Upper lobe of left lung (tissue), 6 donors: ENCODE measurements at places on chromosomes 2 and 18. TPM values are rescaled to one million over a fixed set of nuclear protein-coding genes. Genes with fewer than 3 reads are reported as not detected.

Gene TDRD15
- not detected for total RNA-seq

Gene MOGAT1
- 1.00 TPM for total RNA-seq

Gene NPHP1
- total RNA-seq: 5.8 TPM

Gene EMILIN1
- 158 TPM for total RNA-seq

DNA sequence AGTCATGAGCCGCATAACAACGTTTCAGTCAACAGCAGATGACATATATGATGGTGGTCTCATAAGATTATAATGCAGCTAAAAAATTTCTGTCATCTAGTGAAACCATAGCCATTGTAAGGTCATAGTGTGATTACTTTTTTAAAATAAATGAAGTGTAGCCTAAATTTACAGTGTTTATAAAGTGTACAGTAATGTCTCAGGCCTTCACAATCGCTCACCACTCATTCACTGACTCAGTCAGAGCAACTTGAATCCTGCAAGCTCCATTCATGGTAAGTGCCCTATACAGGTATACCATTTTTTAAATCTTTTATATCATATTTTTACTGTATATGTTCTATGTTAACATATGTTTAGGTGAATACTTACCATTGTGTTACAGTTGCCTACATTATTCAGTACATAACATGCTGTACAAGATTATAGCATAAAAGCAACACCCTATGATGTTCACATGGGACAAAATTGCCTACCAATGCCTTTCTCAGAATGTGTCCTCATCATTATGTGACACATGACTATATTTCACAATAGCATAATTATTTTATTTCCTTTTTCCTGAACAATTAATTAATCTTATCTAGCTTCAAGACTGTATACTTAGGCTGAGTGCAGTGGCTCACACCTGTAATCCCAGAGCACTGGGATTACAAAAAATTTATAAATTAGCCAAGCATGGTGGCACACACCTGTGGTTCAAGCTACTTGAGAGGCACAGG lies 1115.9 kb upstream of the ZEB2 start:
- DNase-seq: no peak

DNA sequence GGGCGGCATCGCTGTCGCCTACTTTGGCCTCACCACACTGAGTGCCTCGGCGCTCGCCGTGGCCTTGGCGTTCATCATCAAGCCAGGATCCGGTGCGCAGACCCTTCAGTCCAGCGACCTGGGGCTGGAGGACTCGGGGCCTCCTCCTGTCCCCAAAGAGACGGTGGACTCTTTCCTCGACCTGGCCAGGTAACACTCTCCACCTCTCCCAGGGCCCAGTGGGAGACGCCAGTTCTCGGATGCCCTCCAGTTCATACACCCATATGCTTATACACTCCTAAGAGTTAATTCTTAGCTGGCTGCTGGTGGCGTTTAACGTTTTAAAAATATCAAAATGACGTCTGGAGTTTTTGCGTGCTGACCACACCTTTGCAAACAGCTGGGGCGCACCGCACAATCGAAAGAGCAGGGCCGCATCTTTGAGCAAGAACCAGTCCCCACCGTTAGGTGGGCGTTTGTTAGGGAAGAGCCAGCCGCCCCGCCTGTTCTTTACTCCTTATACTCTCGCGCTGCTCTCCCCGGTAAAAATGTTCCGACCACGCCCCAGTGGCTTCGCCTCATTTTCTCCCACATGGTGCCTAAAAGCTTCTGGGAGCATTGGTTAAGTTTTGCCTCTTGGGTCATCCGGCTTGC lies 899 bp downstream of the SLC1A4 start:
- peak; percentile 22 for DNase-seq

- no peak for DNase-seq
Measured at GRCh38 chr2:96642564-96643360, at the start of gene FER1L5. TSS of gene FER1L5 (plus strand) at chr2:96642764. CDS start at chr2:96642837, 73 bp downstream.

- peak; percentile 81 for DNase-seq
Measured at GRCh38 chr2:60552851-60553494, 481 bp downstream of the BCL11A start.

DNA sequence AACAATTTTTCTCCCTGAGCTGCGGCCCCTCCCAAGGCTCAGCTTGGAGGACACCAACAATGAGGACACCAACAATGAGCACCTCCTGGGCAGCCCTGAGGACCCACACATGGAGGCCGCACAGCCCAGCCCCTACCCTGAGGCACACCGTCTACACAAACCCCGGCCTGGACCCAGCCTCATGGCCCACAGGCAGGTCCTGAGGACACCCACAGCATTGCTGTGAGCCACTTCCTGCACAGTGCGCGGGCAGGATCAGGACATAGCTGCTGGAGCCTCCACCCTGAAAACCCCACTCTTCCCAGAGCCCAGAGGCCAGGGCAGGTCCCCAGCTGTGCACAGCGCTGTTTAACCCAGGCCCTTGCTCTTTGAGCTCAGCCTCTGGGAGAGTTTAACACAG lies 194.3 kb downstream of the RTP5 start:
- DNase-seq: no peak

- DNase-seq: no peak
Measured at GRCh38 chr2:128405467-128405900, 86.8 kb upstream of the HS6ST1 start.

- DNase-seq: no peak
Measured at GRCh38 chr2:31504311-31504710, 76.4 kb downstream of the SRD5A2 start.

GRCh38 chr2:111028720-111029119 lies 92.0 kb upstream of the BCL2L11 start:
- DNase-seq: no peak

GRCh38 chr18:3855966-3856365 lies 406.0 kb downstream of the TGIF1 start:
- no peak for DNase-seq

DNA sequence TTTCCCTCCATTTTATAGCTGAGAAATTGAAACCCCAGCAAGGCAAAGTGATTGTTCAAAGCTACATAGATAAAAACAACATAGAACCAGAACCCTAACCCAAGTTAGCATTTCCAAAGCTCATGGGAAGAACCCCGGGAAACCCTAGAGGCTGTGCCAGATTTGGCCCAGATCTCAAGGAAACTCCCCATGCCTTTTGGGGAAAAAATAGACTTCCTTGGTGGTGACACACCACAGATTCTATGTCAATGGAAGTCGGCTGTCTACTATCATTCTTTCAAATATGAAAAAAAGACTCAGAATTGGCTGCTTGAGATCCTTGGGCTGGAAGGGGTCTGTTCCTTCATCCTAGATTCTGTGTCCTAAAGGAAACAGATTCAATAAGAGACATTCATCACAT lies 8.4 kb downstream of the COL6A3 start:
- DNase-seq: no peak

DNA sequence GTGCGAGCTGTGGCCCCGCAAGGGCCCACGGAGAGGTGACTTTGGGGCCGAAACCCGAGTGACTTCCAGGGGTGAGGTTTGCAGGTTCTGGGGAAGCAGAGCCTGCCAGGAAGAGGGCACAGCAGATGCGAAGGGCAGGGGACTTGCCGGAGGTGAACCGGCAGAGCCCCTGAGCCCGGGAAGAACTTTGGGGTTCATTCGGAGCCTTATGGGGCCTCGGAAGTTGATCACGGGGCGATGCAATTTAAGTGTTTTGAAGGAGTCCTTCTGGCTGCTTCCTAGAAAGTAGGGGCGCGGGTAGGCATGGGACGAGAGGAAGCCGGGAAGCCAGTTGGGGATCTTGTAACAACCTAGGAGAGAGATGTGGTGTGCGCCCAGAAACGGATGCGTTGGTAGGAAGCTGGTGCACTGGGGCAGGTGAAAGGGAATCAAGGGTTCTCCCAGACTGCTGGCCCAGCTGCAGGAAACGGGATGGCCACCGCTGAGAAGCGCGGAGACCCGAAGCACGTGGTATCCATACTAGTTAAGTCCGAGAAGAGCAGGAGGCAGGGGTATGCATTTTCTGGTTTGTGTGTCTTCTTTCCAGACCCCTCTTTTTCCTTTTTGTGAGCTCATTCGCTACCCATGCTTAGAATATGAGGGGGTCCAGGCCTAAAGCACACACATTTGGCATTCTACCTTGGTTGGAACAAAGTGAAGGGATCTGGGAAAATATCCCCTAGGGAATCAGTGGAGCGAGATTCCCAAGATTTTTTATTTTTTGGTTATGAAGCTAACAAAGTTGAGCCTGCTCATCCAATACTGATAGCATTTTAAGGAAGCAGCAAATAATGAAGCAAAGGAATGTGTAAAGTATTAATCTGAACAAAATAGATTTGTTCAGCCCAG lies 758 bp downstream of the SCLY start:
- DNase-seq: peak; percentile 34

DNA sequence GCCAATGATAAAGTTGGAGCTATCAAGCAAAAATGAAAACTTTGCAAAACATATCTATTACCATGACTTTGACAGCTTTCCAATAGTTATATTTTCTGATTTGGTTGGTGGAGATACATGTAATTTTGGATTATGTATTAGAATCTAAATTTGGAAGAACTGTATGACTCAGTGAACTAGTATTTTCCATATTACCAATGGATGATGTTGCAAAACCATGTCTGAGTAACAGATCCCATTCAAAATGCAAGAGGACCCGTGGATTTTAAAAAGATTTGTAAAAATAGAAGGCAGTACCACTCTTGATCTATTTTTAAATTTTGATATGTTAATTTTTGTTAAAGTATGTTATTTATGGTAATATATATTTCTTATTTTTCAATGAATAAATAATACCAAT lies 83.0 kb downstream of the TAF4B start:
- no peak for DNase-seq
